Glomerular endothelial cell (primary cell): ENCODE measurements at places on chromosomes 6 and 20. TPM values are rescaled to one million over a fixed set of nuclear protein-coding genes. Genes with fewer than 3 reads are reported as not detected.

DNA sequence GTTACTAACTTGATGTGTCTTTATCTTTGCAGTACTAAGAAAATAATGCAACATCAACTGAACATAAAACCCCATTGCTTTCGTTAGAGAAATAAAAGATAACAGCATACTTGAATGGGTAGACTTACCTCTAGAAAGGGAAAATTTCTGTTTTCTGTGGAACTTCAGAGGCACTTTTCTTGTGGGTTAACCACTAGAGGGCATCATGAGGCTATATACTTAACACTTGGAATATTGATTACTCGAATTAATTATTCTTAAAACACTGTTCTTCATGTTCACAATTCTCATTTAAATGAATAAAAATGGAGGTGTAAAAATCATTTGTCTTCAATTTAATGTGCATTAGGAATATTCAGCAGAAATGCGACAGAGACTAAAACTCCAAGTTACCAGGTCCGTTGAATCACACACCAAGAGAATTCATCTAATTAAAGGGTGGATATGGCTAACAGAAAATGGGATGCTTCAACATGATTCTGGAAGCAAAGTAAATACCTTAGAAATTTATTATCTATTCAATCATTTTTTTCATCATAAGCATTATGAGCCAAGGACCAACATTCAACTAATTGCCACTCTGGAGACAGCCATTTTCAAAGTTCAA lies 330.8 kb upstream of the PREP start:
- DNase-seq: peak; percentile 12

Gene ZSCAN23
- total RNA-seq: 1.2 and 2.0 TPM in 2 replicates

DNA sequence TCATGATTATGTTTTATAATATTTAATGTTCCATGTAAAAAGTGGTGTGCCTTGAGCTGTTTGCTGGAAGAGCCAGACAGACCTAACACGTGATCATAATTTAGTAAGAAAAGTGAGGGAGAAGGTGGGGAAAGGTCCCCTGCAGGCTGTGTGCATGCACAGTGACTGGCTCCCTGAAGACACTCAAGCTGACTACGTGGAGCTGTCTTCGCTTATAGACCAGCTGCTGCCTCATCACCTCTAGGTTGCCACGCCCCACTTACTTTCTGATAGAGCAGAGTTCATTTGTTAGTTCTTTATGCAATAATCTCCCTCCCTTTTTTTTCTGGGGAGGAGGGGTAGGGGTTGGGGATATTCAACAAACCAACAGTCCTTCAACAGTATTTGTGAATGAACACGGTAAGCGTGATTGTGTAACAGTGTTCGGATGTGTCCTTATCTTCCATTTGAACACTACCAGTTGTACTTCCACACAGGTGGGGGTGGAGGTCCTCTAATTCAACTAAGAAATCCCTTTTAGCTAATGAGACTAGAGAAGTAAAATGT lies 157.3 kb downstream of the BACH2 start:
- DNase-seq: no peak

- DNase-seq: no peak
These were observed 37.0 kb downstream of the SHLD1 start for GRCh38 chr20:5786930-5787795.

GRCh38 chr6:161630674-161631073 lies 356.8 kb upstream of the AGPAT4 start:
- DNase-seq: no peak

DNA sequence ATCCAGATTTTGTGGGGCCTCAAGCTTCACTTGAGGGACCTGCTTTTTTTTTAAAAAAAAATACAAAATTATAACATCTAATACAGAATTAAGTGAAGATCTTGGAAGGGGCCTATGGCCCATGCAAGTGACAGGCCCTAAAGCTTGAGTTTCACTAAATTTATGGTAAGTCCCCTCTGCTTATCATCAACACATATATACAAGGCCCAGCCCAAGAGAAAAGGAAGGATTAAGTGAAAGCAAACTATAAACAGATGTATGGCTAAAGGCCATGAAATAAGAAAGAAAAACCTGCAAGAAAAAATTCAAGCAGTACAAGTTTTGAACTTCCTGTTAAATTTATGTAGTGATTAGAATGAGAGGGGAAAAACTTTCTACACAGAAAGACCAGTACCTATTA lies 86.8 kb downstream of the CDC40 start:
- DNase-seq: no peak

DNA sequence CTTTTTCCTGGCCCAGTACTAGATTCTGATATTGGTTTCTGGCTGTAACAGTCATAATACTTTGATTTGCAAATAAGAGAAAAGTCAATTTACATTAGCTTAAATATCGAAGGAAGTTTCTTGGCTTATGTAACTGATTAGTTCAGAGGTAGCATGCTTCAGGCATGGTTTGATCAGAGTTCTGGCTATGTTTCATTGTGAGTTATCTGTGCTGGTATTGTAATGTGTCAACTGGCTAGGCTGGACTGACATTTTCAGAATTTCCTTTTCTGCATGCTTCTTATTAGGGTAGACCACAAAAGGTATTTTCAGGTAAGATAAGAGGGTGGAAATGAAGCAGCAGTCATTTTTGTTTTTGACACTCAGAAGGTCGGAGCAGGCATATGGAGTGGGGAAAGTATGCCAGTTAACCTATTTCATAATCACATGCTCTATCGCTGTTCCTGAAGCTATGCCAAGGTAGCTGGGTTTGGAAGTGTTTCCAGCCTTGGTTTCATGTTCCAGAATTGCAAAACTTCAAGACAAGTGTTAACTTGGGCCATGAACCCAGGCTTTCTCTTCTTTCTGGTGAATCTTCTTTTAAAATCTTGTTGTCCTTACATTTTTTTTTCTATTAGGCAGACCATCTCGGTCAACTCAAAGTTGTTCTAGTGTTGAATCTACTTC lies 244.9 kb downstream of the DHX35 start:
- no peak for DNase-seq

DNA sequence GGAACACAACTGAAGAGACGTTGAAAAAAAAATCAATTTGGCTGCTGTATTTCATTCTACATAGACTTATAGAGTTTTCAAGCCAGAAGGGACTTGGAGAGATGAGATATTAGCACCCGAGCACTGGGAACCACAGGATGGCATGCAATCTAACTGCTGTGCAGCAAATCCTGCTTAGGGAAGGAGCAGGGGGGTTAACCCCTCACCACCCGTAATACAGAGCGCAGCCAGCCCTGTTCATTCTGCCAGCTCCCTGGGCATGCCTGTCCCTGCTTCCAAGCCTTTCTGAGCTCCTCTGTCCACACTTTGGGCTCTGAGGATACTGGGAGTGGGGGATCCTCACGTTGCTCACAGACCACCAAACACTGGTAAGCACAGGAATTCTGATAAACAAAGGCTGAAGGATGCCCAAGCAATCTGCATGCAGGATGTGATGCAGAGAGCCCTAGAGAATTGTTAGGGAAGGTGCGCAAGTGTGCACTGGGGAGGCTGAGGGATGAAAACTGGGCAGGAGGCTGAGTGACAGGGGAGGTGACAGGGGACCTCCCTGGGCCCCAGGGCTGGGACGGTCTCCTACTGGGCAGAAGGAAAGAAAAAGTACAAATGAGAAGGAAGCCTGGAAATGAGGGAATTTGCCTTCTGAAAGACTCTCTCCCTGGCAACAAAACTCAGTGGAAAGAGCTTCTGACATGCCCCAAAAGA lies 34.0 kb downstream of the CPNE5 start:
- DNase-seq: no peak

DNA sequence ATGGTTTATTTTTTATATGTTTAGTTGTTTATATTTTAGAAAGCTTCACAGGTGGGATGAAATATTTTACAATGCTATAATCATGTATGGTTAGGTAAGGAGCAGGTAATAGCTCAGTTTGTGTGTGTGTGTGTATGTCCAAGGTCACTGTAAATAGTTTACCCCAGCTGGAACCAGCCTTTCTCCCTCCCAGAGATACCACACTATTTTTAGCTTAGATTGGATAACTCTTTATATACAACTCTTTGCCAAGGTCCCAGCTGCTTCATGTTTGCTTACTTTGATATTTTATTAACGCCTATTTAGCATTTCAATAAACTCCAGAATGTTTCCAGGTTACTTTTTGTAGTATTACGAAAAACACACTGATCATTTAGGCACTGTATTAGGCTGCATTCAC lies 1.8 kb upstream of the PEX7 start:
- no peak for DNase-seq

- DNase-seq: no peak
These were observed 154.2 kb downstream of the BTBD9 start for GRCh38 chr6:38485488-38485887.

DNA sequence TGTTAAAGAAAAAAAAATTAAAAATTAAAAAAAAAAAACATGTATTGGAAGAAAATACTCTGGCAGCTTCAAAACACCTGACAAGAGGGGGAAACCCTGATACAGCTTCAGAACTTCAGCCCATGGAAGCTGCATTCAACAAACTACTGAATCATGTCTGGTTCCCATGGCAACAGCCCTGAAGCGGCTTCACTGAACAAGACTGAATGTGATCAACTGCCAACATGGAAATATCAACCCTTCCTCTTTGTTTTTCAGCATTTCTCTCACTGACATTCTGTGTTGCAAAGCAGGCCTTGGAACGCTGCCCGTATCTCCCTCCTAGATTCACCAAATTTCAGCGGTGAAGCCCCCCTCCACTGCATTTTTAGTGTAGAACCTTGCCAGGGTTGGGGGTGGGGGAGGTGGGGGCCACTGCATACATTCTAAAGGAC lies 91.3 kb upstream of the SHLD1 start:
- DNase-seq: peak; percentile 57

Gene RAD21L1
- not detected in 2 replicates for total RNA-seq
